DMS 273 treated with DMSO at 0.1 percent for 48 hours (cell line): ENCODE measurements at places on chromosomes 7 and 10.
A peak's percentile ranks its signal among the peaks of the same experiment; 100 is the strongest.

GRCh38 chr7:66330961-66331360 lies 125.8 kb downstream of the TPST1 start:
- peak; percentile 21 for DNase-seq

DNA sequence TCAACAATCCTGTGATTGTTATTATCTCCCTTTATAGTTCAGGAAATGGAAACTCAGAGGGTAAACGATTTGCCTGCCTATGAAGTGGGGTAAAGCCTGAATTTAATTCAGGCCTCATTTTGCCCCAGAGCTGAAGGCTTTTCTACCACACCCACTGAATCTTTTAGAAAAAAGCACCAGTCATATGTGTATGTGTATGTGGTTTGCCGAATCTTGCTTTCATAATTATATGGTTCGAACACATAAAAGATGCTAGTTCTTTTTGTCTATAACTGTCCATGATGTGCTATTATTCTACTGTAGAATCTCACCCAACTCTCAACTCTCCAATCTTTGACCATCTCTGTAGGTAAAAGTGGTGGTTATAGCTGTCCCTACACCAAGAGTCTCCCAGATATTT lies 83.6 kb downstream of the MYOF start:
- no peak for DNase-seq

- no peak for DNase-seq
These were observed 6.5 kb downstream of the DUSP5 start for GRCh38 chr10:110504111-110504735.

DNA sequence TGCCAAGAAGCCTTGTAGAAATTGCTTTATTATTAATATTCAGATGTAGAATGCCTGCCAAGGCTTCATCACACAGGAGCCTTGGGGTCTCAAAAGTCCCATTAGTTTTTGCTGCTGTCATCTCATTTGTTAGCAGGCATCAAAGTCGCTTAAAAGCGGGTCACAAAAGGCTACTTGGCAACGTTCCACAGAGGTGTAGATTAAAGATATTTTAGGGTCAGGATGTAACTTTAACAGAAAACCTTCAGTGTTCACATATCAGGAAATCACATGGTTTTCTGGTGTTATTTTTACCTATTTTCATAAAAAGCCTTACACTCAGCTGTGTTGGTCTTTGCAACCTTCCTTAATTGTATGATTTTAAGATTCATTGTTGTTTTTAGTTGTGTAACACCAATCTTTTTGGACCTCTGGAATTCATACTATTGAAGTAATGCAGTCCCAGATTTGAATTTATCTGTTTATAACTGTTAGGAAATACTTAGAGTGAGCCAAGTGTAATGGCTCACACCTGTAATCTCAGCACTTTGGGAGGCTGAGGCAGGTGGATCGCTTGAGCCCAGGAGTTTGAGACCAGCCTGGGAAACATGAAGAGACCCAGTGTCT lies 65.3 kb downstream of the TET1 start:
- no peak for DNase-seq

- no peak for DNase-seq
These were observed 824.1 kb upstream of the IGFBP3 start for GRCh38 chr7:46744957-46745706.

DNA sequence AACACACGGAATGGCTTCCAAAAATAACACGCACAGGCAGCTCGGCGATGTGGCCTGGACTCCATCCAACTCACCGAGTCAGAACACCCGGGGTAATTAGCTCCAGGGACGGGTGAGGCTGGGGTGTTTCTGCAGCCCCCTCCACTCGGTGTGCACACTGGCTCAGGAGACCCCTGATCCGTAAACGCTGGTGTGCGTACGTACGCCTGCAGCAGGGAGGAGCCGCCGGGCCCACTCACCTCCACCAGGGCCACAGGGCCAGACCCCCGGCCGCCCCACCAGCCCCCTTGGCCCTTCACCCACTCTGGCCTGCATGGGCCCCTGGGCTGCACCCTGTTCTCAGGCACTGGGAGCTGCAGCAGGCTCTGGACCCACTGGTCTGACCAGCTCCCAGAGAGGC lies 22.4 kb upstream of the UTF1 start:
- no peak for DNase-seq

GRCh38 chr10:36669615-36670352 lies 455.6 kb upstream of the ANKRD30A start:
- DNase-seq: no peak

- DNase-seq: no peak
These were observed 382.4 kb downstream of the ARL4A start for GRCh38 chr7:13069841-13070240.

GRCh38 chr7:33986951-33987947 lies 81.9 kb downstream of the BMPER start:
- no peak for DNase-seq

DNA sequence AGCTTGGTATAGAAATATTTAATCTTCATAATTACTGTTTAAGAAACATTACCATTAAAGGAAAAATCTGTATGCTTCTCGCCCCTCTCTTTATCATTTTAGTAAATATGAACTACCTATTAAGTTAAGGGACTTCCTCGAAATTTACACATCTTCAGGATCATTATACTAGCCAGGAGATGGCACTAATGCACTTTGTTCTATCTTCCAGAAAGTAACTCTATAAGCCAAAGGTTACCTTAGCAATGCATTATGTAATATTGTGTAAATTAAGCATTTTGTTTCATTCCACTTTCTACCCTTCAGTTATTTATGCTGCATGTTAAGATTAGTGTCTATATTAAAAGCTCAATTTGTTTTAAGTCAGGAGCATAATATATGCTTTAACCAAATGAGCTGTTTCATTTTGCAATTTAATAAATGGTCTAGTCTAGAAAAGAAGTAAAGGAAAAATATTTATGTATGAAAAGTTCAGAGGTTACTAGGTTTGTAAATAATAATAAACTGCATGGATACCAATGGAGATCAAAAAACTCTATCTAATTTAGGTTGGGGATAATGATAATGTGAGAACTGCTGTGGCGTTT lies 128.5 kb downstream of the ANKRD7 start:
- DNase-seq: peak; percentile 55

DNA sequence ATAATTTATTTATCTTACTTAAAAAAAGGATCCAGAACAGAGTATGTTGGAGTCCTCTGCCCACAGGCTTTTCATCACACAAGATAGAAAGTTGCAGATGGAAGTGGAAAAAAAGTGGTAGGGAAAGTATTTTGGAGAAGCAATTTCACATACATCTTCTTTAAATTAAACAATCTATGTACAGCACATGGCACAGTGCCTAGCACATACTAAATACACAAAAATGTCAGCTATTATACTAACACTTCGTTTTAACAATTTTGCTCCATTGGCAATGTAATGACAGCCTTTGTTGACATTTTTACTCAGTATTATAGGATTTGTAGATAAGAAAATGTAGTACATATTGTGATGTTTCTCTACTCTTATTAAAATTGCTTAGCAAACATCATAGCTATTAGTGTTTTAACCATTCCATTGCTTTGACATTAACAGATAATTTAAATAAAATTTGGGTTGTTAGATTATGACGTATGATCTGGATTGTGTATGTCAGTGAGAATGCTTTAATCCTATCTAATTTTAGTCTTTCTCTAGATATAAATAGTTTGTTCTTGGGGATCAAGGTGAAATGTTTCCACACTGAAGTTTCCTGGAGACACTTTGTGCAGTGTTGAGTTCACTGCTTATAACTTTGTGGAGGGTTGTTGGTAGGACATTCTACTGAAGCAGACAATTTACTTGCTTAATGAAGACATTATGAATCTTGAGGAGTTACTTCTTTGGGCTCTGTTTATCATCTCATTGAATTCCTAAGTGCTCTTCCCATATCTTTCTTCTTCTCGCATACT lies 202.8 kb upstream of the DKK1 start:
- no peak for DNase-seq

GRCh38 chr10:43086321-43086942 lies 9.6 kb downstream of the RET start:
- no peak for DNase-seq

- no peak for DNase-seq
These were observed 725.1 kb downstream of the SORCS1 start for GRCh38 chr10:106439366-106439765.

- DNase-seq: no peak
These were observed 133.6 kb upstream of the JCAD start for GRCh38 chr10:30192846-30193608.

DNA sequence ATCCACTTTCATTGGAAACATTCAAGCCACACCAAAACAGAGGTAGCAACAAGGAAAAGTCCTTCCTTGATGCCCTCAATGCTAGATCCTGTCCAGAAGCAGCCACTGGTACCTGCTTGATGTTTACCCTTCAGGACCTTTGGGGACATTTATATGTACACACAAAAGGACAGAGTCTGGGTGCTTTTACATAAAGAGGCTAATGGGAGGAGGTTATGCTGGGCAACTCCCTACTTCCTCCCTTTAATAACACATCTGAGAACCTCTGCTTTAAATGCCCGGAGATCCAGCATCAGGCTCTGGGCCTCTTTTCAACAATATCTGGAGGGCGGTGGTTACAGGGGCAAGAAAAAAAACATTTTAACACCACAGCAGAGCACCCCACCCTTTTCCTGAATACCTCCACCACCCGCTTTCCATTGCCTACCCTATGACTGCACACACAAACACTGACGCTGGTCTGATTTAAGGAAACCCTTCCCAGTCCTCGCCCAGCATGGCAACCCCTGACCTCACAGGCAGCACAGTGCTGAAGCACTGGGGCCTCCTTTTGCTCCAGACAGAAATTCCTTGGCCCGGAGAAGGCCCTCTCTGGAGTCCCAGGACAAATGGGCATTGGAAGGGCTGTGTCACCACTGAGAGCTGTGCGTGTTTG lies 39.3 kb upstream of the DUSP5 start:
- no peak for DNase-seq

GRCh38 chr10:5663692-5664427 lies 2.5 kb downstream of the ASB13 start:
- DNase-seq: no peak

DNA sequence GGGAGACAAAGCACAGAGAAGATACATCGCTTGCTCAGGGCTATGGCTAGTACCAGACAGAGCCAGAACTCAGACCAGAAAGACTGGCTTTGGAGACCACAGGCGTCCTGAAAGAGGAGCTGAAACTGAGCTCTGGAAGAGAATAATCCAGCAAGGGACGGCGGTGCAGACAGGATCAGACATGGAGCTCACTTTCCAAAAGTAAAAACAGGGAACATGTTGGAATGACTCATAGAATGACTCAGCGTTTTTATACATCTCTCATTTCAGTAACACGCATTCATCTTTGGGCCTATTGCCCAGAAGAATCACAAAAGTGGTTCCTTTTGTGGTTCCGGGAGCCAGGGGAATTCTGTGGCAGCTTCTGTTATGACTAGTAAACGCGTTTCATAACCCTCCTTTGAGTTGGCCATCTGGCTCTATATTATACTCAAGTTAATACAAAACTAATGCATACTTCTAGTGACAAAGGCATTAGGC lies 37.2 kb downstream of the PLEKHS1 start:
- peak; percentile 61 for DNase-seq

GRCh38 chr10:52455098-52455497 lies 141.0 kb downstream of the DKK1 start:
- no peak for DNase-seq

DNA sequence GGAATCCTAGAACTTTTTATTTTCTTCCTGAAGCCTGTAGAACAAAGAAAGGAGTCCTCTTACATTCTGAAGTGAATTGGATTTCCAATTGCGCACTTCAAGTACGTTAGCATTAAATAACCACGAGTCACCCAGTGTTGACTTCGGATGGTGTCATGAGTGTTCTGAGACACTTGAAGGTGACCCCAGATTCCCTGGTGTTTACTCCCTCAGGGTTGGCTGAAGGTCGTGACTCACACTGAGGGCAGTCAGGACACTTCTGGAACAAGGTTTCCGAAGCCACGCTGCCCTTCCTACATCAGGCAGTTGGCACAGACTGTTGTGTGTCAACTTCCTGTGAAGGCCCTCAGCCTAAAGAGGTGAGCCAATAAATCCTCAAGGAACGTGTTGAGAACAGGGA lies 186.6 kb upstream of the CELF2 start:
- no peak for DNase-seq
